ENCODE measurements at places on chromosomes 7 and 10.

DNA sequence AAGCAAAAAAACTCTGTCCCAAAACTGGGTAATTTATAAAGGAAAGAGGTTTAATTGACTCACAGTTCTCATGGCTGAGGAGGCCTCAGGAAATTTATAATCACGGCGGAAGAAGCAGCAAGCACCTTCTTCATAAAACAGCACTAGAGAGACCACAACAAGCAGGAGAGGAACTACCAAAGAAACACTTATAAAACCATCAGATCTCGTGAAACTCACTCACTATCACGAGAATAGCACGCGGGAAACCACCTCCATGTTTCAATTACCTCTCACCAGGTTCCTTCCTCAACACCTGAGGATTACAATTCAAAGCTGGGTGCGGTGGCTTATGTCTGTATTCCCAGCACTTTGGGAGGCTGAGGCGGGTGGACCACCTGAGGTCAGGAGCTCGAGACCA is 48.5 kb downstream of the PDIA4 start:
- DNase-seq = no peak

GRCh38 chr10:124032971-124033886 is 60.2 kb downstream of the CHST15 start:
- no peak for DNase-seq

- peak; percentile 35 for DNase-seq
Measured at GRCh38 chr7:140326116-140326928, 72.0 kb downstream of the SLC37A3 start.

- DNase-seq = no peak
Measured at GRCh38 chr7:141660259-141660658, 41.7 kb downstream of the DENND11 start.

DNA sequence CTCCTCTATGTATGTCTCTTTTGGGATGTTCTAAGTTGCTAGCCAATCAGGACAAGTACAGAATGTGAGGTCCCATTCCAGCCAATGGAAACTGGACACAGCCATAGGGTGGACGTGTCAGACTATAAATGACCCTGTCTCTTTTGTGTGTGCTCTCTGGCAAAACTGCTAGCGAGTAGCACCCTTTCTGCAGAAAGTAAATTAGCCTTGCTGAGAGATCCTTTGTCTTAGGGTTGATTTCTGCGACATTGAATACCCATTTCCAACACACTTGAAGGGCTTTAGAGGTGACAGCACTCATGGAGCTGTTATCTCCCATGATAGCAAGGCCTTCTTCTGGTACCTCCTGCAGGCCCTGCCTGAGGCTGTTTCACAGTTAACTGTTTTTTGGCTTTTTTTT is 107.5 kb downstream of the CCNY start:
- DNase-seq = no peak

DNA sequence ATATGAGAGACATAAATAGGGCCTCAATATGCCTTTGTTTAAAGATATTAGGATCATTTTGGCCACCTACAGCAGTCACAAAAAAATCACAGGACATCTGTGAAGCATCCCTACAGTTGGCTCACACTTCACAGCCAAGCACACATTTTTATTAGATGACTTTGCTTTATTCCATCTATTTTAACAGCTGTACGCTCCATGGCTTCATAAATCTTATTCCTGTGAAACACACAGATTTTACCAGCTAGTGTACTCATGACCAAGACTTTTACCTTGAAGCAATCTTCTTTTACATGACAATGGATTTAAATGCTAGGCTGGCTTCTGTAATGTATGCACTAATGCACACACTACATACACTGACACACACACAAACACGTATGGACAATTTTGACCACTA is 254.8 kb upstream of the PITRM1 start:
- no peak for DNase-seq

- DNase-seq = no peak
Measured at GRCh38 chr10:75236178-75236825, 545 bp upstream of the COMTD1 start.

DNA sequence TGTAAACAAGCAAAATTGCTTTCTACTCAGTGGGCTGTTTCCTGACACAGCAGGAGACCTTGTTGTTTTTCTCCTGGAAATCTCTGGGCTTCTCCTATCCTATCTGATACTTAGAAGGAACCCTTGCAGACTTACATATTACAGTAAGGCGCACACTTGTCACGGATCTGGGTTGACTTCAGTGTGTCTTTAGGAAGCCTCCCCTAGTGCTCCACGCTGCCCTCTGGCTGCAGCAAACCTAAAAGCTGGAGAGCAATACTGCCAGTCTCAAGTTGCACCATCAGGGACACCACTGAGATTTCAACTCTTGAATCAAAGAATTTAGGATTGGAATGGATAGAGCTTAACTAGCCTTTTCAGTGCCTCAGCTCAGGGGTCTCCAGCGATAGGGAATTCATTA is 495.3 kb downstream of the LRMDA start:
- no peak for DNase-seq

GRCh38 chr7:134062460-134062859 is 64.7 kb upstream of the LRGUK start:
- DNase-seq = no peak

DNA sequence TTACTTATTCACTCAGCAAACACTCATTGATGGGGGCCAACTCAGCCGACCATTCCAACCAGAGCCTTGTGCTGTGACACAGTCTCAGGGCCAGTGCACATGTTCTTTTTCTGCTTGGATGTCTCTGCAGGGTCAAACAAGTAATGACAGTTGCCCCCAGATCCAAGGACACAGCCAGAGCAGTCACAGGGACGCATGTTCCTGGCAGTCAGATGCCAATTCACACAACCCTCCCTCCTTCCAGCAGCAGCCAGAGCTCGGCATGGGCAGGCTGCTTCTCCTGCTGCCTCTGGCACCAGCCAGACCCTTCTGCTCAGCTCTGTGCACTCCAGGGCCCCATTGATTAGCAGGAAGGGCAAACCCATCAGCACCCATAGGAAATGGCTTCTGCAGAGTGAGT is 20.3 kb downstream of the DRGX start:
- DNase-seq = no peak

- no peak for DNase-seq
Measured at GRCh38 chr7:1027242-1028043, 16.9 kb upstream of the GPR146 start.

- DNase-seq = no peak
Measured at GRCh38 chr10:33040436-33040835, 82.4 kb upstream of the ITGB1 start.

DNA sequence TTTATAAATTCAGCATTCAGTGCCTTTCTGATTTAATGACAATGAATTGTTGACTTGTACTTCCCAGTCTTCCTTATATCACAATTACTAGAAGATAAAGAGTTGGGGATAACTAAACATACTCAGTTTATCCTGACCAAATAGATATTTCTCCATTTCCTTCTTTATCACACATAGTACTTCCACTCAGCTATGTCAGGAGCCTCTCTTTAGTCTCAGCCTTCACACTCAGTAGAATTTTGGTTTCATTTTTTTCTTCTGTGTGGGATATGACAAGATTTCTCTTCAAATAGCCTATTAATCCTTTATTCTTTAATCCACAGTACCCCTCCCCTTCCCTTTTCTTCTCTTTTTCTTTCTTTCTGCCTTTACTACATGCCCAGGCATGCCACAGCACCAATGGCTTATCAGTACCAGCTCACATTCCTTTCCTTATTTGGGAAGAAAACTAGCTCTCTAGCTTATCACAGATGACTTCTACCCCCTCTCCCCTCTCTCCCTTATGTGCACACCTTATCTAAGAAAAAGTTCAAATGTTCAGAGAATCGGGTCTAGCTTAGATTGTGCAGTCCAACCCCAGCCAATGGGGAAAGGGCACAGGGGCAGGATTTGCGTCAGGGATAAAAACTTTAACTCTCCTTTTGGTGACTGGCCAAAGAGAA is 109.0 kb downstream of the PHF14 start:
- no peak for DNase-seq

DNA sequence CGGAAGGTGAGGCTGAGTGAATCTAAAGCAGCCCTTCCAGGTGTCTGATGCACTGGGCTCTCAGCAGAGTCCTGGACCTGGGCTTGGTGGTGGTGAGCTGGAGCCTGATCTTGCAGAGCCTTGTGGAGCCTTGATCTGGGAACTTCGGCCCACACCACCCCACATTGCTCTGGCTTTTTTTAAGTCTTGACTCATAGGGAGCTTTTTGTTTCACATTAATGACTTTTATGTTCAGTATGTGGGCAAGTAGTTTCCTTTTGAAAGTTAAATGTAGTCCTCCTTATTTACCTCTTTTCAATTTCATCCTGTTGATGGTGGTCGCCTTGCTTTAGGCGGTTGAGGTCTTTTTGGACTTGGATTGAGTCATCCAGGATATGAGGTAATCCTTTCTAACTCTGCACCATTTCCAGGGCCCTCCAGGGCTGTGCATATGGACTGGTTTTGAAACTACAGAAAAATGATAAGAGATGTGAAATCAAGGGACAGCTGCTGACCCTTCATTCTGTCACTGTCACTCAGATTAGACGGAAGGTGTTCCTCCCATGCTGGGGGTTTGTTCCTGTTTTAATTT is 2.9 kb upstream of the NRAP start:
- no peak for DNase-seq

DNA sequence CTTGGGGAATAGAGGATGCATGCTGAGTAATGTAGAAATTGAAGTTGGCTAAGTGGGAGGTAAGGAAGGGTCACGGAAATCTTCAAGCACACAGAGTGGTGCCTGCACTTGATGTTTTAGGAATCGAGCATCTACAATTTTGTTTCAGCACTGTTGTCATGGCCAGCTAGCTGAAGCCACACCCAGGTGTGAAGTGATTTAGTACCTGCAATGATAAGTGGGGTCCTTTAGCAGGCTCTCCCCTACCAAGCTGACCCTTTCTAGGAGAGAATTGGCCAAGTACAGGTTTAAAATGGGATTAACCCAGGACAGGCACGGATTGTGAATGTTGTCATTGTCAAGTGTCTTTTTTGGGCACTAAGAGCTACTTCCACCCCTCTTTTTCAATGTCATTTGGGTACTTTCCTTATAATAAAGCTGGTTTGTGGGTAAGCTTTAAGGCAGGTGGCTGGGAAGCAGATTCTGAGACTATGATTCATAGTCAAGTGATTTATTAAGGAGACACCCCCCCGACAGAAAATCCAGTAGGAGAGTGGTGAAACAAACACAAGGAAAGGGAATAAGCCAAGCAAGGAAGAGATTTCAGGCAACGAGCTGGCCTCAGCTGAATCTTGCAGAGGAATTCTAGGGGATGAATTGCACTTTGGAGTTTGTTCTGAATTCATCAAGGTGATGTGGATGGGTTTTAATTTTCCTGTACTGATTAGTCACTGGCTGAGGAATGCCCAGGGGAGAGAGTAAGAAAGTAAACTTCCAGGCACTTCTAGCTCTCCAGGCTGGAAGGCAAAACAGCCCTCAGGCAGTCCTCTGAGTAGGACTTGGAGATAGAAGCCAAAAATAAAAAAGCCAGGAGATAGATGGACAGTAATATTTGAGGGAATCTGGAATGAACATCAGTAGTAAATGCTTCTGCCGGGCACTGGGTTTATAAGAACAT is 1128.4 kb downstream of the SORCS3 start:
- no peak for DNase-seq

- peak; percentile 24 for DNase-seq
Measured at GRCh38 chr7:36961097-36961496, 236.8 kb upstream of the AOAH start.
